NCI-H1092 treated with DMSO at 0.1 percent for 48 hours (cell line): ENCODE measurements at places on chromosomes 6 and 20.

- DNase-seq: no peak
These were observed 90.2 kb downstream of the TMEM242 start for GRCh38 chr6:157233156-157233555.

DNA sequence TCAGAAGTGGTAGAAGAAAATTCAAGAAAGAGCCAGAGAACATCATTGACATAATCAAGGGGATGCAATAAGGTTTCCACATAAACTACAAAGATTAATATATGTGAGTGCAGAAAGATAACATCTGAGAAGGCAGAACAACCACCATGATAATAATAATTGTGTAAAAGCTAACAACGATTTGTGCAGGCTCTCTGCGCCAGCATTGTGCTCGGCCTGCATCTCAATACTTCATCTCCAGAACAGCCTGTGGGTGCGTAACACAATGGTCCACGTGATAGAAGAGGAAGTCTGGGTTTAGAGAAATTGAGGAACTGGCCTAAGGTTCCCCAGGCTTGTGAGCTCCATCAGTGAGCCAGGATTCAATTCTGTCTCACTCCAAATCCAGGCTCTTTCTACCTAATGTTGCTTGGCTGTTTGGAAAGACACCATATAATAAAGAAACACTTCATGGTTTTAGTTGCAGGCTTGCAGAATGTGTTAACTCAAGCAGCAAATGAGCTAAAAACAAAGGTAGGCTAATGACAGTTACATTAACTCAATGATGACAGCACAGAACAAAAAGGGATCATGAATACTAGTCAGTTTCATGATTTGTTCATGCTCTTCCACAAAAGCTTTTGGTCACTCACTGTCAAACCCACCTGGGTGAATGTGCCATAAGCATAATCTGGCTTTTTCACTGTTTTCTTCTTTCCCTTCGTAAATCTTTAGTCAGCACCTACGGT, 71.2 kb downstream of the LY86 start:
- DNase-seq: no peak

DNA sequence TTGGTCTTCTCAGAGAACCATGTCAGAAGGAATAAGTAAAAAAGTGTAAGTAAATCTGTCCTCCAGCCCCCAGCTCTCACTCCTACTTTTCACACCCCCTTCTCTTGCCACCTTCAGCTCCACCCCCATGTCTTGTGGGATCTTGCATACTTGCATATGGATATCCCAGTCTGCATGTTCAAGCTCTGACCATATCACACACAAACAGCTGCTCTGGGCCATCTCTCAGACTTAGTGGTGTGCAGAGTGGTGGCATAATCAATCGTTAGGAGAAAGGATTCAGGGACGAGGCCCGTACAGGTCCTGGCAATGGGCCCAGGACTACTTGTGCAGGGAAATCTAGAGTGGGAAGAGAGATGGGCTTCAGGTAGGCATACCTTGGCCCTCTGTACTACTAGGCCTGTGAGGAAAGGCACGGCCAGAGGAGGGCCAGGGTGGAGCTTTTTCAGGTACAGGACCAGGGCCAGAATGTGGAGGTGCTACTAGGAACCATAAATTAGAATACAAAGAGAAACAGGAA, 112.0 kb upstream of the SGK1 start:
- DNase-seq: no peak

- no peak for DNase-seq
These were observed 548.4 kb upstream of the JAG1 start for GRCh38 chr20:11222243-11222642.

- no peak for DNase-seq
These were observed 39.4 kb downstream of the HNF4A start for GRCh38 chr20:44394702-44395460.
